ENCODE measurements at places on chromosomes 4 and X.

DNA sequence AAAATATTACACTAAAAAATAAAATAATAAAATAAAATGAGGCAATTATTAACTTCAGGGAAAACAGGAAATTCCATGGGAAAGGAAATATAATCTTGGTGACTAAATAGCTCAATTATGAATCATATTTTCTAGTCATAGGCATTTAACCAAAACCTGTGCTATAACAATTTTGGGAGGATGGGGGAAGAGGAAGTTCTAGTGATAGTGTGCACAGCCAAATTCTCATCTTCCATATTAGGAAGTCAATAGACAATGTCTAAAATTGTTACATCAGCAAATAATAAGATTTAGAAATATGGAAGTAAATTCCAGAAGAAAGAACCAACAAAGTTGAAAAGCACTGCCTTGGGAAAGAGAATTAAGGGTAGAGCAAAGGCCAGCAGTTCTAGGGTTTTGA is 2.8 kb downstream of the AWAT2 start:
- DNase-seq = no peak

- DNase-seq = no peak
Observed at GRCh38 chr4:121096629-121097028, 24.3 kb upstream of the NDNF start.

GRCh38 chr4:152512483-152512882 is 23.4 kb downstream of the FBXW7 start:
- no peak for DNase-seq

- DNase-seq = no peak
Observed at GRCh38 chrX:17425136-17425535, 50.1 kb downstream of the NHS start.

DNA sequence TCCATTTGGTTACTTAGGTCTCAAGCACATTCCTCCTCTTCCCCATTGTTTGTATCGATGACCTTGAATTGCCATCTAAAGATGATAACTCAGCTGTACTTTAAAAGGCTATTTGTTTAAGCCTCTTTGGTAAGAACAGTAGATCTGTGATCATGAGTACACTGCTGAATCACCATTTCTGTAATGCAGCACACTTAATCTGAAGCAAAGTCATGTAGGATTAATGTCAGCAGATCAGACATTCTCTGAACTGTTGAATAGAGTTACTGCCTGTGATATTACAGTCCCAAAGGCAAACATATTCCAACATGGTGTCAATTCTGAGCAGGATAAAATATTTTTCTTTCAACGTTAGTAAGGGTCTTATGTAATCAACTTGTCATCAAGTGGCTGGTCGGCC is 631.6 kb downstream of the TECRL start:
- no peak for DNase-seq

- DNase-seq = no peak
Observed at GRCh38 chrX:110145854-110146253, 142.9 kb downstream of the TMEM164 start.

- DNase-seq = no peak
Observed at GRCh38 chrX:147476008-147476407, 435.7 kb upstream of the FMR1 start.

DNA sequence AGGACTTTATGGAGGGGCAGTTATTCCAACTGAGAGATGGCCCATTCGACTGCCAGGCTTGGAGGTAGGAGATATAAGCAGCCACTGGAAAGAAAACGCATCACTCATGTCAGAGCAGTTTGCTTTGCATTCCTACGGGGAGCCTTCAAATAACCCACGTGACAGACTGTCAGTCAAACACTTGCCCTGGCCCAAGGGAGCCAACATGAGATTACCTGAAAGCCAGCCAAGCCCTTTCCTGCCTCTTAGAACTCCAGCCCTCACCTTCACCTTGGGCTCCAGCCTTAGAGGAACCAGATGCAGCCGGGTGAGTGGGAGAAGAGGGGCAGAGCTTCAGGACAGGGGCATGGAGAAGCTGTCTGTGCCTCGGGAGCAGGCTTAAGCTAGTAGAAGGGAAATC is 95.3 kb upstream of the CXCL13 start:
- DNase-seq = no peak

GRCh38 chrX:101956556-101956955 is 24.7 kb upstream of the ZMAT1 start:
- DNase-seq = no peak

DNA sequence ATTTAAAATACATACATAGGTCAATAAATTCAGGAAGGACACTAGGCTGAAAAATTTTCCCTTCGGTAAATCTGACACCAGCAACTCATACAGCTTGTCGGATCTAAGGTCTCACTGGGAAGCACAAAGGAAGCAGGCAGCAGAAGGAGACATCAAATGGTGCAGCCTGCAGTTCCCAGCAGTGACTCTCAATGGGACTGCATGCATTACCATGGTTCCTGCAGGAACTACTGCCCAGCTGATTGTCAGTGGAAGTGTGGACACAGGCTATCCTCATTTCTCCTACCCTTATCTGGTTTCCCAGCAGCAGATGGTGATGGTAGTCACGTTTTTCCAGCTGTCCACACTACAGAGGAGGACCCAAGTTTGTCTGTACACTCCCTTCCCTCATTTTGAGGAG is 113.3 kb downstream of the PPP1R2C start:
- DNase-seq = no peak

- no peak for DNase-seq
Observed at GRCh38 chr4:26022346-26023202, 108.6 kb downstream of the SMIM20 start.

- no peak for DNase-seq
Observed at GRCh38 chr4:133869486-133869885, 332.1 kb downstream of the PABPC4L start.

- DNase-seq = no peak
Observed at GRCh38 chr4:22667332-22667940, 25.3 kb upstream of the GBA3 start.

- DNase-seq = no peak
Observed at GRCh38 chrX:39616731-39617130, 481.0 kb downstream of the BCOR start.

- DNase-seq = no peak
Observed at GRCh38 chr4:182738283-182739047, 178.7 kb downstream of the DCTD start.

GRCh38 chr4:168712316-168712890 is 215.6 kb downstream of the PALLD start:
- no peak for DNase-seq

DNA sequence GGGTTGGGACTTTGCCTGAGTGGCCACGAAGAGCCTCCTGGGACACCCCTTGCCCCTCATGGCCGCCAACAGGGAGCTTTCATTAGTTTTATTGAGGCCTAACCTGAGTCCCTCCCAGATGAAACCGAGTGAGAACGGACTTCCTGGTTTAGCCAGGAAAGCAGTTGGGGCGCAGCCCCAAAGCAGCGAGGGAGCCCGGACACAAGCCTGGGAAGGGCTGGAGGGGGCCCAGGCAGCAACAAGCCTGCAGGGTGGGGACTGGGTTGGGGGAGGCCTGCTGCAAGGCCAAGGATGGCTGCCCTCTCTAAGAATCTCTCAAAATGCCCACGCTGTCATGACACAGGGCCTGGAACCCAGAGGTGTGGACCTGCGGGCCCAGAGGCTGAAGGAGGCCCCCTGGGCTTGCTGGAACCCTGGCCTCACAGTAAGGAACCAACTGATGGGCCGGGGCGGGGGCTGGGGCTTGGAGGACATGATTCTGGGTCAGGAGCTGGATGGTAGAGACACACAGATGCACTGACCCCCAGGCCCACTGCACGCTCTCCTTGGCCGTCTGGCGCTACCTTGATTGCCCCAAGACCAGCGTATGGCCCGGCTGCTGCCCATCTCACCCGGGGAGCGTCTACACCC is 5.8 kb downstream of the HMX1 start:
- DNase-seq = no peak

GRCh38 chr4:107823870-107824349 is 822 bp upstream of the SGMS2 start:
- DNase-seq = no peak

GRCh38 chr4:3223956-3224748 is 24.8 kb upstream of the MSANTD1 start:
- no peak for DNase-seq

- DNase-seq = no peak
Observed at GRCh38 chr4:118816538-118817177, 19.3 kb downstream of the SEC24D start.

DNA sequence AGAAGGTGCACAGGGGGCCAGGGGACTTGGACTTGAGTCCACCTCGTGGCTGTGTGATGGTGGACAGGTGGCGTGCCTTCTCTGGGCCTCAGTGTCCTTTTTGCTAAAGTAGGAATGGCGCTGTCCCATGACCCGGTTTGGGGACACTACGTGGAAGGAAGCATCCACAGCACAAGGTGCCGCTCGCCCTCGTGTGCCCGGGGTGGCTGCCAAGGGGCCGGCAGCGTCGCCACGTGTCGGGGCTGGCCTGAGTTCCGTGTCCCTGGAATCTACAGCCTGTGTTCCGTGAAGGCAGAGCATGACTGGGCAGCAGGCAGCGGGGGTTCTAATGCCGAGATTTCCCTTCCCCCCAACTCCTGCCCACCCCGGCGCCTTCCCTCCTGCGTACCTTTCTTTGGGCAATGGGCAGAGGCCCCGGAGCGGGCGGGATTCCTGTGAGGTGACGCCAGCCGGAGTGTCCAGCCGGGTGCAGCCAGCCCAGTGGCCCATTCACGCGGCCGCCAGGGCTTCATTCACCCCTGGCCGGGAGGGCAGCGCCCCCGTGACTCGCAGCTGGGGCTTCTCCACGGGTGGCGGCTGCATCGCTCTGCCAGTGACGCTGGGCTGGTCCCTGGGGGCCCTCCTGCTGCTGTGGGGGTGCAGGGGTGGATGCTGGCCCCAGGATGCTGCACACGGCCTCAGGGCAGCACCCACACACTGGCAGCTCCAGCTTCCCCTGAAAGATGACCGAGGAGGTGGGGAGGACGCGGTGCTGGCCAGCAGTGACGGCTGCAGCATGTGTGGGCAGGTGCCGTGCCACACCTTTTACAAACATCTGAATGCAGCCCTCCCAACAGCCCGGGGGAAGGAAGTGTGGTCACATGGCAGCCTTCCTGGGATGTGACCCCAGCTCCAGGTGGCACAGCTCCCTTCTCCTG is 21.2 kb downstream of the DOK7 start:
- DNase-seq = no peak

DNA sequence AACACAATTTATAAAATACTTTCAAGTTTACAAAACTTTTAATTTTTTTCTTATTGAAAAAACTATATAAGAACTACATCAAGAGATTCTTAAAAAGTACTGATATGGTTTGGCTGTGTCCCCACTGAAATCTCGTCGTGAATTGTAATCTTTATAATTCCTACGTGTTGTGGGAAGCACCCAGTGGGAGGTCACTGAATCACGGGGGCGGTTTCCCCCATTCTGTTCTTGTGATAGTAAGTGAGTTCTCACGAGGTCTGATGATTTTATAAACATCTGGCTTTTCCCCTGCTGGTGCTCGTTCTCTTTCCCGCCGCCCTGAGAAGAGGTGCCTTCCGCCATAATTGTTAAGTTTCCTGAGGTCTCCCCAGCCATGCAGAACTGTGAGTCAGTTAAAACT is 88.5 kb downstream of the FRAS1 start:
- DNase-seq = no peak

DNA sequence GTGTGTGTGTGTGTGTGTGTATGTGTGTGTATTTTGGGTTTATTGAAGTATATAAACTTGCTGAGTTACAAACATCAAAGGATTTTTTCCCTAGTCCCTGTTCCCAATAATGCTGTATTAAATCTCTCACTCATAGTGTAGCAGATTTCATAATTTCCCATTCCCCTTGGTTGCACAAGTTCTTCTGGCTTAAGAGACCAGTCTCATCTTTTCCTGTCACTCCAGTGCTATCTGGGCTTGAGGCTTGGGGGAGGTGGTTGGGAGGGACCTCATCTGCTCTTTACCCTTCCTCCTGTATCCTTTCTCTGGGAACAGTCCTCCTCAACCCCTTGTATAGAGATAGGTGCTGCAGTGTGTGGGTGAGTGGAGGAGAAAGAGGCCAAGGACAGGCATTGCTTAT is 285.4 kb upstream of the BOD1L1 start:
- no peak for DNase-seq

- no peak for DNase-seq
Observed at GRCh38 chr4:142519342-142519741, 326.8 kb downstream of the INPP4B start.

DNA sequence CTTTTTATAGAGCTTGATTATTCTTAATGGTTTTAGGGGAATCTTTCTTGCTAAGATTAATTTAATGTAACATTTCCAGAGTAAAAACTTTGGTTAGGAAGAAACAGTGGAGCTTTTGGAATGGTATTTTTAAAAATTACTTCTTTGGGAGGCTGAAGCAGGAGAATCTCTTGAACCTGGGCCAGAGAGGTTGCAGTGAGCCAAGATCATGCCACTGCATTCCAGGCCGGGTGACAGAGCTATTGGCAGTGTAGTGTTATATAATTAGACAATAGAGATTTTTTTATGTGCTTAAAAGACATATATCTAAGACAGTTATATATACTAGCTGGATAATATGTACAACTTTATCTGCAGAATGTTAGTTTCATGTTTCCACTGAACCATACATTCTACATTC is 585.6 kb downstream of the ADGRL3 start:
- DNase-seq = no peak

GRCh38 chrX:15864023-15864422 is 9.4 kb upstream of the AP1S2 start:
- no peak for DNase-seq

DNA sequence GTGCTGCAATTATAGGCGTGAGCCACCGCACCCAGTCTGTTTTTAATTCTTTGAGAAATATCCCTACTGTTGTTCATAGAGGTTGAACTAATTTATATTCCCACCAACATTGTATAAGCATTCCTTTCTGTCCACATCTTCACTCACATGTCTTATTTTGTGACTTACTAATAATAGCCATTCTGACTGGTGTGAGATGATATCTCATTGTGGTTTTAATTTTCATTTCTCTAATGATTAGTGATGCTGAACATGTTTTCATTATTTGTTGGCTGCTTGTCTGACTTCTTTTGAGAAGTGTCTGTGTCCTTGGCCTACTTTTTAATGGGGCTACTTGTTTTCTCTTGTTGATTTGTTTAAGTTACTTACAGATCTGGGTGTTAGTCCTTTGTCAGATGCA is 310.9 kb upstream of the MAOA start:
- no peak for DNase-seq

GRCh38 chr4:52701207-52701606 is 42.1 kb upstream of the USP46 start:
- no peak for DNase-seq

DNA sequence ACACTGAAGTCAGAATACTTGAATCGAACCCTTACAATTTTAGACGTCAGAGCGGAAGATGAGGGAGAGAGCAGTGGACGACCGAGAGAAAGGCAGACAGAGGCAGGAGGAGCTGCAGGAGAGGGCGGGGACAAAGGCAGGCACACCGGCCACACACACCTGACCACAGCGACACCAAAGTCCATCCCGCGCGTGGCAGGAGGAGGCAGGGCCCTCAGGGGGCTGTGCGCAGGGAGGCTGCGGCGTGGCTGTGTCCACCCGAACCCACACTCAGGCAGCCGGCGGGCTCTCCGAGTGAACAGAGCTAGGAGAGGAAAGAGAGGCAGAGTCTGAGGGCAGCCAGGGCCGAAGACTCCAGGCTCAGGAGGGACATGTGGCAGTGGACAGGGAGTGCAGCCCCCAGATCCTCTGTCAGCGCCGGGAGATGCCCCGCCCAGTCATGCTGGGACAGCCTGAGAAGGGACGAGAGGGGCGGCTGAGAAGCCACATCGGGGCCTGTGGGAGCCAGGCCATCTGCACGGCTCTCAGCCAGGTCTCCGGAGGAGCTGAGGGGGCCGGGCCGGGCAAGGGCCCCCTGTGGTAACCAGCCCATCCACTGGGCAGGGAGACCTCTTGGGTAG is 20.1 kb downstream of the GAK start:
- DNase-seq = no peak

Data from activated gamma-delta T cell (primary cell).